ENCODE measurements at places on chromosomes 1 and 21. TPM values are rescaled to one million over a fixed set of nuclear protein-coding genes. Genes with fewer than 3 reads are reported as not detected.

GRCh38 chr1:100188617-100189016 is 10.6 kb upstream of the LRRC39 start:
- peak; percentile 74 for DNase-seq

DNA sequence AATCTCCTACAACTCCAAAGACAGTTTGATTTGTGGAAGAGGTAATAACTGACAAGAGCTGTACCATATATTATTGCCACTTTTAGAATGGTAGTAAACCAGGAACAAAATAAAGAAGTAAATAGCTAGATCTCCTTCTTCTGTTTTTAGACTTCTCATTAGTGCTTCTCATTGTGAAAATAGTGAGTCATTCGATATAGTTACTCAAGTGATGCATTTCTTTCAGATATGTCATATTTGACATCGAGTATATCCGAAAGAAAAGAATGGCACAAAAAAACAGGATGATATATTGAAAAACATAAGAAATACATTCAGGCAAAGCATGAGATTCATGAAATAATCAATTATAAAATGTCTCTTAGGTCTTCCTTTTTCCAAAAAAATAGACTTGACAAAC is 1346.1 kb downstream of the BRINP3 start:
- DNase-seq, result no peak

The VSIG8 gene
- not detected for total RNA-seq

The RPTN gene
- not detected for total RNA-seq

DNA sequence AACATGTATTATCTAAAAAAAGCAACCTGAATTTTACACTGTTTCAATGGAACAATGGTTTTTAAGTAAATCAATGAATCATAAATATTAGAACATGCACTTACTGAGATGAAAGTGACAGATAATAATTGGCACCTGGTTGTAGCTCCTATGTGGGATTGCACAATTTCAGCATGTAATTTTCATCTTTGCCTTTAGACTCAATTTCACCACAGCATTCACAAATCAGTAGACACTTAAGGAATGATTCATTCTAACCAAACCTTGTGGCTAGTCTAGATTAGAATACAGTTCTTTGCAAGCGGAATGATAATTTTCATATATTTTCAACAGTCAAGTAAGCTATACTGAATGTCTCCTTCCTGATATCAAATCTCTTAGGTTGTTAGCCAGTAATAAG is 853.4 kb downstream of the KCNT2 start:
- no peak for DNase-seq

- no peak for DNase-seq
Measured at GRCh38 chr1:83058327-83058726, 940.6 kb downstream of the TTLL7 start.

DNA sequence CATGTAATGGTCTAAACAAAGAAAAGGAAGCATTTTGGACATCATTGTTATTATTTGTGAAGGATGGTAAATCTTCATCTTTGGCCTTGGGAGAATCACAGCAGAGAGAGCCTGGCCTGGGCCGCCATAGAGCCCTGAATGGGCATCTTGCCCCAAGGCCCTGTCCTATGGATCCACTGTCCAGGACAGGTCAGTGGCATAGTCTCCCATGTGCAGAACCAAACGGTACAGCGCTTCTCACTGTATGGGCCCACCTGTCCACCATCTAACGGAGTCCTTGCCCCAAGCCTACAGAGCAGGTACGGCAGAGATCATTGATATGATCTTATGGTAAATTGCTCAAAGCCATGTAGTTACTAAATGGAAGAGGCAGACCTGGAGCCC is 185.7 kb downstream of the FOXD2 start:
- DNase-seq, result no peak
